ENCODE measurements at places on chromosomes 3 and 15.
A peak's percentile ranks its signal among the peaks of the same experiment; 100 is the strongest.

- DNase-seq: no peak
Observed at GRCh38 chr3:73471986-73472787, 152.6 kb downstream of the PDZRN3 start.

- DNase-seq: peak; percentile 45
Observed at GRCh38 chr3:107431246-107432012, 54.2 kb downstream of the CCDC54 start.

- no peak for DNase-seq
Observed at GRCh38 chr3:55607844-55608243, 120.7 kb upstream of the WNT5A start.

DNA sequence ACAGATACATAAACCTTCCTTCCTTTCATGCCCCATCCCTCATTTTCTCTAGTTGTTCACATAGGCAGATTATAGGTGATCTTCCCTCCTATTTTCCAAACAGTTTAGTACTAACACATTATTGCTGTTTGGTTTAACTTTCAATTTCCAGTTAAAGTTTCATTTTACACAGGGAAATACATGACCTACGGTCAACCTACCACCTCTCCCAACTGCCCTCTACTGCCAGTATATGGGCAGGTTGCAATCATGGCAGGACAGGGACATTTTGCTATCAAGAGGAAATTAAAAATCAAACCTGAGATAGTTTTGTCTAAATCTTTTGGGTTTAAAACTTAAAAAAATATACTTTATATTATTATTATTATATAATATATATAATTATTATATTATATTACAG is 26.1 kb upstream of the TFDP2 start:
- no peak for DNase-seq

DNA sequence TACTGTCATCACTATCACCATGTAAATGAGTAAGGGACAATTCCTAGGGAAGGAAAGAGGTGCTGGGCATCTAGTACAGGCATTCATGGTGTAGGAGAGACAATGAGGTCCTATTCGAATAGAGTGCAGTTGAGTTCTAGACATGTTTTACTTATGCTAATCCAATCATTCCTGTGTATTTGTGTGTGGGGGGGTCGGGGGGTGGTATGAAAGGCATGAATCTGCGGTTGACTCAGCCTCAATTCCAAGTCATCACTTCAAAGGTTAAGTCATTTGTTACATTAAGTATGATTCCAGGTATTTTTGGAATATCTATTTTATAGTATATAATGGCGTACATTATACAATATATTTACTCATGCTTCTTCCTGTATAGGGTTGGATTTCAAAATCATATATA is 163.1 kb upstream of the GALNT15 start:
- DNase-seq: no peak

DNA sequence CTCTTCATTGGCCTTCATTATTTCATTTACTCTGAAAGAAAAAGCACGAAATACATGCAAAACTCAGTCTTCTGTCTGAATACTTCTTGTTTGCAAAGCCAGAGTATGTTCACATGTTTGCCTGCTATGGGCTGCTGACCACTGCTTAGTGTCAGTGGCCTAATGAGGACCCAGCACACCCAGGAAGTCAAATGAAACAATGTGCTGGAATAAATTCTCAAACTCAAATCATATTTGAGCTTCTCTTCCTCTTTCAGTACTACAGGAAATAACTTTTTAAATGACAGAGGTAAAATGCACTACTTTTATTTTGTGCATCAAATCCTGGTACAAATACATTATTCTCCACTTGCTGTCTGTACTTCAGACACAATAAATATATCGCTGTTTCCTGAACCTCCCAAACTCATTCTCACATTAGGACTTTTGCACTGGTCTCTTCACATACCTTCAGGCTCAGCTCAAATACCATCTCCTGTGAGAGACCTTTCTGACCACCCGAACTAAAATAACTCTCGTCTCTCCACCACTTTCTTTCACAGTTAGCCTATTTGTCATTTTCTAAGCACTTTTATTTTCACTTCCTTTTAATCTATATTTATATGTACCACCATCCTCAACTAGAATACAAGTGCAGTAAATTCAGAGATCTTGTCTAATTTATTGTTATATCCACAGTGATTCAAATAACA is 176.8 kb downstream of the TUSC7 start:
- DNase-seq: no peak

DNA sequence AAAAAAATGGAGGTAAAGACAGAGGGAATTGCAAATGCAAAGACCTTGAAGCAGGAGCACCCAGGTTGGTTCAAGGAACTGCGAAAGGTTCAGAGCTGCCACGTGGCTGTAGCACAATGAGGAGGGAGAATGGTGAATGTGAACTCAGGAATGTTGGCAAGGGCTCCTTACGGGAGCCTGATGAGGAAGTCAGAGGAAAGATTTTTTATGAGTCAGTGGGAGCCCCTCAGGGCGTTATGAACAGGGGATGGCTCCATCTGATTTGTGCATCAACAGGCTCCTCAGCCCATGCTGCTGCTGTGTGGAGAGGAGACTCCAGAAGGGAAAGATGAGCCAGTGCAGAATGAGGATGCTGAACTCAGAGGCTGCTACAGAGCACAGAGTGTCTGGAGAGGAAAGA is 194.4 kb downstream of the ARRDC4 start:
- DNase-seq: no peak

GRCh38 chr15:25060472-25060803 is 105.7 kb downstream of the SNRPN start:
- no peak for DNase-seq

- peak; percentile 9 for DNase-seq
Observed at GRCh38 chr3:120559242-120560061, 36.7 kb upstream of the NDUFB4 start.

DNA sequence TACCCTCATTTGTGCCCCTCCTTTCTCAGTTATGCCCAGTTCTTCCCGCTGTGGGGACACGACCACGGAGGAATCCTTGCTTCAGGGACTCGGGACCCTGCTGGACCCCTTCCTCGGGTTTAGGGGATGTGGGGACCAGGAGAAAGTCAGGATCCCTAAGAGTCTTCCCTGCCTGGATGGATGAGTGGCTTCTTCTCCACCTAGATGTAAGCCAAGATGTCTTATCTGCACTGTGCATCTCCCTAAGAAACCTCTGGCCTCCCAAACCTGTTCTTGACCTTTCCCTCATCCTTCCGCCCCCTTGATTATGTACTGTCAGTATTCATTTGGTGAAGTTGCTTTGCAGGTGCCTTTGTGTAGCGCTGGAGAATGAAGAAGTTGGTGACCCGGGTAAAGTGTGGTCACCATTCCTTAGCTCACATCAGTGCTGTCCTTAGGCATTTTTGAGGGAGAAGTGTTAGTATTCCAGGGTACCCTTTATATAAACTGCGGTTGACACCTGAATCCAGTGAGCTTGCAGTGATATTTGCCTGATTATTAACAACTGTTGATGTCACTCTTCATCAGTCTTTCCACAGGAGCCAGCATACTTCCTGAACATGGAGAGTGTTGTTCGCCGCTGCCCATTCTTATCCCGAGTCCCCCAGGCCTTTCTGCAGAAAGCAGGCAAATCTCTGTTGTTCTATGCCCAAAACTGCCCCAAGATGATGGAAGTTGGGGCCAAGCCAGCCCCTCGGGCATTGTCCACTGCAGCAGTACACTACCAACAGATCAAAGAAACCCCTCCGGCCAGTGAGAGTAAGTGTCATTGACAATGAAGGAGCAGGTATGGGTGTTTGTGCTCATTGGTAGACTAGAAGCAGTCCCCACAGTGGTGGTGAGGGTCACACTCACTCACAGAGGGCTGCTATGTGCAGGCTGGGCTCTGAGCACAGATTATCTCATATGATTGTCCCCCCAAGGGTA is 966 bp downstream of the ALAS1 start:
- DNase-seq: no peak

GRCh38 chr3:39501968-39502837 is 34.7 kb downstream of the MOBP start:
- no peak for DNase-seq

GRCh38 chr3:73509066-73509465 is 115.7 kb downstream of the PDZRN3 start:
- DNase-seq: no peak

- DNase-seq: no peak
Observed at GRCh38 chr15:61681676-61682075, 378.6 kb downstream of the VPS13C start.

GRCh38 chr15:26744894-26745293 is 28.0 kb downstream of the GABRB3 start:
- no peak for DNase-seq

GRCh38 chr15:56371495-56372147 is 6.4 kb downstream of the TEX9 start:
- no peak for DNase-seq

DNA sequence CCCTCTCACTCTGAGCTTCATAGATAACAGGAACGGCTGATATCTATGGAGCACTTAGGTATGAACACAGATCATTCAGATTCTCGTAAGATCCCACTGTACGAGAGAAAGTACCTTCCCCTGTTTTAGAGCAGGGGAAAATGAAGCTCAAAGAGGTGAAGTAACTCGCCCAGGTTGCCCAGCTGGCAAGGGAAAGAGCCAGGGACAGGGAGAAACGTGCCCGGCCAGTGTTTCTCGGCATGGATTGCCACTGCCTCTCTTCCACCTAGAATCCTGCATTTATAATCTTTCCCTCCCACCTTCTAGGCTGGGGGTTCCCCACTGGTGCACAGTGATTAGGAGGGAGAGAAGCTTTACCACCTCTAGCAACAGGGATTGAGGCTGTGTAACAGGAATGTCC is 39.0 kb downstream of the EHD4 start:
- DNase-seq: no peak

GRCh38 chr3:196524527-196524926 is 9.4 kb upstream of the SMCO1 start:
- DNase-seq: no peak

DNA sequence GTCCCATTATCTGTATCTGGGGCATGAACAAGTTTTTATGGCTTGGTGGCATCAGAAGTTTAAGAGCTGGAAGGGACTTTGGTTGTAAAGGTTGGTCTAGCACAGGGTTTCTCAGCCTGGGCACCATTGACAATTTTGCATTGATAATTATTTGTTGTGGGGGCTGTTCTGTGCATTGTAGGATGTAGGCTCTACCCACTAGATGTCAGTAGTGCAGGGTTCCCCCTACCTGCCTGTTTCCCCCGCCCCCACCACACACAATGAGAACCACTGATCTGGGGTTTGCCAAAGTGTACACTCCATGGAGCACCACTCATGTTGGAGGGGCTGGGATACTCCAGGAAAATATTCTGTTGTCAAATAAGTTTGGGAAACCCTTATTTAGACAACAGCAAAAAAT is 42.7 kb downstream of the PLCL2 start:
- no peak for DNase-seq
